ENCODE measurements at places on chromosomes 5 and 9. TPM values are rescaled to one million over a fixed set of nuclear protein-coding genes. Genes with fewer than 3 reads are reported as not detected.

DNA sequence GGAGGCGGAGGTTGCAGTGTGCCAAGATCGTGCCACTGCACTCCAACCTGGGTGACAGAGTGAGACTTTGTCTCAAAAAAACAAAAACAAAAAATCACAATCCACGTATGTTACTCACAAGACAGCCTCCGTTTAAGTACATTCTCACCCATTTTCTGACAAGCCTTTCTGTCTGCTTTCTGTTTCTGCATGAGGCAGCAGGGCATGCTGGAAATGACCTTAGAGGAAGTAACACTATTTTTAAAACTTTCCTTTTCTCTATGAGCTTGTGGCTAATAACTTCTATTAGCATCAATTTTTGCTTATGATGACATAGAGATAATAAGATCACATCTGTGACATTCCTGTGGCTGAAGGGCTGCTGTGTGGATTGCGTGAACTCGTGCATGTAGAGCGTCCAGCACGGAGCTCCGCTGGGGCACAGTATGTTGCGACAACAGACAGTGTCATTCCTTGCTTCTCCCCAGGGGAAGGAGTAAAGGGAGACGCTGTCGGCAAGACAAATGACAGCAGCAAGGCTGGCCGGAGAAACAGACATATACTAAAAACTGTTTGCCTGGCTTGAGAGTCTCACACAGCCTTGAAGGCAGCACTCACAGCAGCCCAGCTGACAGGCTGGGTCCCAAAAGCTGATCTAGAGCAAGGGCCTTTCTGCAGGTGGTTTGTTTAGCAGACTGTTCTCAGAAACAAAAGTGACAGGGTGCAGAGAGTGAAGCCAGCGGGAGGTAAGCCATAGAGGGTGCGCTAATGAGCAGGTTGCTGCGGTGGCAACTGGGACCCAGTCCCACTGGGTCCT is 1.6 kb downstream of the BTNL3 start:
- no peak for DNase-seq

The TAF11L9 gene
- total RNA-seq = not detected

GRCh38 chr9:122684851-122685250 is 9.9 kb downstream of the OR1L3 start:
- DNase-seq = no peak

DNA sequence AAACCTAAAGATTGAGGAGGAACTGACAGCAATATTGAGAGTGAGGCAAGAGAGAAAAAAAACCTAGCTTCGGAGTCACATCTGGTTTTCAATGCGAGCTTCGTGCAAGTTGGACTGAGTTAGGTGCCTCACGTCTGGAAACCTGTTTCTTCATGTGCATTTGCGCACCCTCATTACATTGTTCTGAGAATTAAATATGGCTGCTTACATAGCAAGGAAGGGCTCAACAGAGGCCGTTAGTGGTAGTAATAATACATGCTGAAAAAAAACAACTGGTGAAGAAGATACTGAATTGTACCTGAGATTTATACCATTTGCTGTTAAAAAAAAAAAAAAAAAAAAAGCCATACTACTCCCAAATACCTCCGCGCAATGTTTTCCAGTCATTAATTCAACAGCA is 18.6 kb downstream of the DNAJA1 start:
- DNase-seq = no peak

The CDHR2 gene
- not detected for total RNA-seq

- DNase-seq = no peak
Observed at GRCh38 chr9:38686933-38687332, 33.0 kb downstream of the FAM240B start.
